ENCODE measurements at places on chromosomes 3 and 15.

DNA sequence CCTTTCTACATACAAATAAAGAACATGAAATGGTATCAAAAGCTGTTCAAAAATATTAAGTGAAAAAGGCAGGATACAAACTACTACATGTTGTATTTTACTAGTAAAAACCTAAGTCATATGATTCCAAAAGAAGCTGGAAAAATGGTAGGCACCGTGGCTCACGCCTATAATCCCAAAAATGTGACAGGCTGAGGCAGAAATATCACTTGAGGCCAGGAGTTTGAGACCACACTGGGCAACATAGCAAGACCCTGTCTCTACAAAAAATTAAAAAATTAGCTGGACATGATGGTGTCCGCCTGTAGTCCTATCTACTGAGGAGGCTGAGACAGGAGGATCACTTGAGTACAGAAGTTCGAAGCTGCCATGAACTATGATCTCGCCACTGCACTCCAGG lies 1.7 kb downstream of the EMC7 start:
- no peak for DNase-seq

DNA sequence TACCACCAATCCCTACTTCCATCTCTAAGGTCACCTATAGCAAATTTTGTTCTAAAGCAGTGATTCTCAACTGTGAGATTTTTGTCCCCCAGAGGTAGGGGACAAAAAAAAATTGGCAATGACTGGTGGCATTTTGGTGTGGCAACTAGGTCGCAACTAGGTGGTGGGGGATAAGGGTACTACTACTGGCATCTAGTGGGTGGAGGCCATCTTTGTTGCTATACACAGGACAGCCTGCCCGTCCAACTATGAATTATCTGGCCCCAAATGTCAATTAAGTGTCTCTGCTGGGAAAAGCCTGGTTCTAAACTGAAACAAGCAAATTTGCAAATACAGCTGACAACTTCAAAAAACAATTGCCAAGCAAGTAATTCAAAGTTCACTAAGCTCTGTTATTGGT lies 1.4 kb downstream of the MTMR10 start:
- DNase-seq, result no peak

DNA sequence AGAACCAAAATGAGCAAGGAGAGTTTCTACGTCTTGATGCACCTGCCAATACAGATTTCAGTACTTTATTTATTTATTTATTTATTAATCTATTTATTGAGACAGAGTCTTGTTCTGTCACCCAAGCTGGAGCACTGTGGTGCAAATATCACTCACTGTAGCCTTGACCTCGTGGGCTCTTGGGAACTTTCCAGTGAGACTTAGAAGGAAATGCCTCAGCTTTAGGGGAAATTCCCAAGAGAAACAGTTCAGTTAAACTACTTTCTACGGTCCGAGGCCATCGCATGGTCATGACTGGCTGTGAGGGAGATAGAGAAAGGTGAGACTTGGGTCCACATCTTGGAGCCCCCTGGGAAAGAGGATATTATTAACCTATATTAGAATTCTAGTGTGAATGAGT lies 47.0 kb upstream of the HERC1 start:
- no peak for DNase-seq

GRCh38 chr15:87080547-87080946 lies 1000.9 kb downstream of the AGBL1 start:
- DNase-seq, result no peak

GRCh38 chr15:63233667-63234423 lies 43.6 kb upstream of the APH1B start:
- peak; percentile 66 for DNase-seq

DNA sequence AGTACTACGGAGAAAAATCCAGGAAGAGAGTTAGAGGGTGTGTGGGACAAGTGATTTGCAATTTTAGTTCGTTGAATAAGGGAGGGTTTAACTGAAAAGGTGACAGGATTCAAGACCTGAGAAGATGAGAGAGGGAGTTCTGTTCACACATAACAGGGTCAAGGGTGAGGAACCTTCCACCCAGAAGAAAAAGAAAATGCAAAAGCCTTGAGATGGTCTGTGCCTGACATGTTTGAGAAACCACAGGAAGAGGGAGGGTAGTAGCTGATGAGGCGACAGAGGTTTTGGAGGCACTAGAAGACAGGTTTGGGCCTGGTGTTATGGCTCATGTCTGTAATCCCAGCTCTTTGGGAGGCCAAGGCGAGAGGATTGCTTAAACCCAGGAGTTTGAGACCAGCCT lies 591 bp upstream of the SLC25A20 start:
- no peak for DNase-seq

DNA sequence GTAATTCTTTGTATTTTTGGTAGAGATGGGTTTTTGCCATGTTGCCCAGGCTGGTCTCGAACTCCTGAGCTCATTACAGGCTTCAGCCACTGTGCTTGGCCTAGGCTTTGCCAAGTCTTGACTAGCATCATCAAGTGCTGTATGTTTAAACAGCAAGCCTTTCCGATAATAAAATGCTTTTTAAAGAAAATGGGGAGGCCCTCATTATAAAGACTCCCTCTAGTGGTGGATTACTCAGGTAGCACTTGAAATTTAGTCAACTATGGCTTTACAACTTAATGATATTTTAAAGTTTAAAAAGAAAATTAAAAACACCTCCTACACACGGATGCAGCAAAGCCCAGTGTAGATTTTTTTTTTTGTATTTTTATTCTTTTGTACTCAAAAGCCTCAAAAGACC lies 213.6 kb downstream of the GAP43 start:
- DNase-seq, result peak; percentile 52

DNA sequence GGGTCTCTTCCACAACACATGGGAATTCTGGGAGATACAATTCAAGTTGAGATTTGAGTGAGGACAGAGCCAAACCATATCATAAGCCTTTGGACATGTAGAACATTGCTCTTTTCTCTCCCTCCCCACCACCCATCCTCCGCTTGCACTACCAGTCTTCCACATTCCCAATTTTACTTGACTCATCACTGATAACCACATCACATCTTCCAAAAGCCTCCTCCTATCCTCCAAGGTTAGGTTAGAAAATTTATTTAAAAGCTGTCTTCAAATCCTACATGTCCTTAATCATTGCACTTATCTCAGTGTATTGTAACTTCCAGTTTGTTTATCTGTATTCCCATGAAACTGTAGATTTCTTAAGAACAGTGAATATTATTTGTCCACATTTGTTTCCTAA lies 10.4 kb downstream of the ZBED2 start:
- DNase-seq, result no peak

DNA sequence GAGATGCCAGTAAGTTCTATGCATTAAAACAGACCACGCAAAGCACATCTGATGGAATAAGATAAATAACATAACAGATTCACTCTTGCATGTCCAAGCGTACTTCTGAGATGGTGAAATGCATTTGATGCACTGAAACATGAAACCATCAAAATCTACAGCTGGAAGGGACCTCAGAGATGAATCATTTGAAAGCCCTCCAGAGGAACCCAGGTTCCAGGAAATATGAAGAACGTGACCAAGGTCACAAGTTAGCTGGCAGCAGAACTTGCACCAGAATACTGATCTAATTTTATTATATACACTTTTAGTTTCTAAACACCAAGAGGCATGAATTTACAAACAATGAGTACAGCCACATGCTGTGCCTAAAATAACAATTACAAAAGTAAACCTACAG lies 957.1 kb downstream of the FHIT start:
- DNase-seq, result no peak

DNA sequence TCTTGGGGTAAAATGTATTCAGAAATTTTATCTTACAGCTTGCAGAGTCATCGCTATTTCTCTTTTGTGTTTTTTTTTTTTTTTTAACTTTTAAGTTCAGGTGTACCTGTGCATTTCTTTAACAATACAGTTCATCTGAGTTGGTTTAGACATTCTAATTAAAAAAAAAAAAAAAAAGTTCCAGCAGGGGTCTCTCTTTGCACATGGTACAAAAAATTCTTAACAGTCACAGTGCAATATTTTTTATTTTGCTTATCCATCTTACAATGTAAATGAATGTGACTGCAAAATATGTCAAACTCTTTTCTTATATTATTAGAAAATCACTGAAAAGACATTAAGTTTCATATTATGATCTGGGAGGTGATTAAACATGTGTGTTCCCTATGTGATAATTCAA lies 47.5 kb upstream of the SLC9A9 start:
- peak; percentile 32 for DNase-seq

- peak; percentile 80 for DNase-seq
These were observed 236.2 kb upstream of the THBS1 start for GRCh38 chr15:39344662-39345141.

DNA sequence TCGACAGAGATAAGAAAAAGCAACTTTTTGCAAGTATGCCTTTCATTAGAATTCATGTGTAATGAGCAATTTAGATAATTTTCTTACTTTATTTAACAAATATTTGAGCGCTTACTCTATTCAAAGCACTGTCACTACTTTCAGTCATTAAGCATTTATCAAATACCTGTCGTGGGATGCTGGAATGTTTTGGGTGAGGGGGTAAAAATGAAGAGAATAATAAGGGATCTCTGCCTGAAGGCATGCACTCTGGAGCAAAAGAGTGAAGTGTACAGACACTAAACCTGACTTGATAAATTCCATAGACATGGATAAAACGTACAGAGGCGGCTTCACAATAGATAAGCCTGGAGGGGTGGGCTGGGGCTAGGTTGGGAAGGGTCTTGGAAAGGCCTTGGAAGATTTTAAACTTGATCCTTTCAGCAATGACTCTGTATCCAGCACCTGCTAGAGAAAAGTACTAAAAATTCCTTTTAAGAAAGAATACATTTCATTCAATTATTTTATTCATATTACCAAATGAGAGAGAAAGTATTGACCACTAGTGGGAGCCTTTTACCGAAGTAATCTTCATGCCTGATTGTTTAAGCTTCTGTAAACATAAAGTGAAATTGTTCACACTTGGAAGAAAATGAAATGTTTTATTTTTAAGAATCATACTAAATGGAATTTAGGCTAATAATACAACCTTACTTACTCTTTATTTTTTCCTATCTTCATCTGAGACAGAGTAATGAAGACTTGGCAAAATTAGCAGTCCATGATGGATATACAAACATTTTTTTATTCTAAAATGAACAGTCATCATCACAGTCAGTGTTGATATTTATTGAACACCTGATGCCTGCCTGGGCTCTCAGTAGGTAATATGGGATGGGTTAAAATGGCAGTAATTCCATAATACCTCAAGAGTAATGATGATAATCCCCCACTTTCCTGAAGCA lies 113.2 kb downstream of the PPP2R3A start:
- peak; percentile 49 for DNase-seq

DNA sequence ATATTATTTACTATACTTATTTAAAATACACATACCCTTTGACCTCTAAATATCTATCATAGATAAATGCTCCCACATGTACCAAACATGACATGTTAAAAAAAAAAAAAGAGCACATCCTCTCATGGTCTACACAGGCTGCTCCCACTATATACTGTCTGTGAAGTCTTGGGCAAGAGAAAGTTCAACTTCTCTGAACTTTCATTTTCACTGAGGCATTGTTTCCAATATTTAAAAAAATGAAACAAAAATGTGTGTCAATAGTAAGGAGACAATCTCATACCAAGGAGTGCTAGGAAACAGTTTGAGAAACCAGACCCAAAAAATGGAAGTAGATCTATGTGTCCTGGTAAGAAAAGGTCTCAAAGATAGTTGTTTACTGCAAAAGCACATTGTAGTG lies 29.3 kb downstream of the SLC4A7 start:
- DNase-seq, result no peak

DNA sequence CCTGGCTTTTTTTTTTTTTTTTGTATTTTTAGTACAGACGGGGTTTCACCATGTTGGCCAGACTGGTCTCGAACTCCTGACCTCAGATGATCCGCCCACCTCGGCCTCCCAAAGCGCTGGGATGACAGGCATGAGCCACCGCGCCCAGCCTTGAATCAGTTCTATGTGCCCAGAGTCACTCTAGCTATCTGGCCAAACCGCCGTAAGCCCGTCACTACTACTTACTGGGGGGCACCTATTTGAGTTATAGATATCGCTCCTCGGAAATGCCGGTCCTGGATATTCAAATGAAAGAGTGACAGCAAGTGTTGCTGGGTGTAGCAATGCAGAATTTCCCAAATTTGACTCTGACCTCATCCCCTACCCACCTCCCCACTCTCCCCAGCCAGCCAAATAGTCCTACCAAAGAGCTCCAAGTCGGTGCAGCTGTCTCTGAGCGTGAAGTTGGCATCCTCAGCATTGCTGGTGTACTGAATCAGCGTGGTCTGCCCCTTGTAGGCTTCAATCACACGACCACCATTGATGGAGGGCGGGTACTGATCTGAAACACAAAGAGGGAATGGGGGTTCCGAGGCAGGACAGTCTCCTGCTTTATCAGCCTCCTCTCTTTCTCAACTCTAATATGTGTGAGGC lies 38.1 kb downstream of the MUC20 start:
- DNase-seq, result no peak

DNA sequence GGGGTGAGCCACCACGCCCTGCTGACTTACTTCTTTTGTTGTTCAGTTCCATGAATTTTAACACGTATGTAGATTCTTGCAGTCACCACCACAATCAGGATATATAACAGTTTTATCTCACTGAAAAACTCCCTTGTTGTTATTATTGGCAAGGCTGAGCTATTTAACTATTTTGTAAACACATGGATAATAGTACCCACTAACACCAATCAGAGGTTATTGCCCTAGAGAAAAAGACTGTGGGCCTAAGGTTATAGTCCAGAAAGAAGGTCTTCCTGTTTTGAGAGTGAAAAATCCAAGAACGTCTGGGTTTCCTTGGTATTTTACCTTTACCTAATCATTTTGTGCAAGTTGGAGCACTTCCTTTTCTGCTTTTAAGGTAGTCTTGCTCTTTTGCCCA lies 9.5 kb downstream of the ZWILCH start:
- no peak for DNase-seq

DNA sequence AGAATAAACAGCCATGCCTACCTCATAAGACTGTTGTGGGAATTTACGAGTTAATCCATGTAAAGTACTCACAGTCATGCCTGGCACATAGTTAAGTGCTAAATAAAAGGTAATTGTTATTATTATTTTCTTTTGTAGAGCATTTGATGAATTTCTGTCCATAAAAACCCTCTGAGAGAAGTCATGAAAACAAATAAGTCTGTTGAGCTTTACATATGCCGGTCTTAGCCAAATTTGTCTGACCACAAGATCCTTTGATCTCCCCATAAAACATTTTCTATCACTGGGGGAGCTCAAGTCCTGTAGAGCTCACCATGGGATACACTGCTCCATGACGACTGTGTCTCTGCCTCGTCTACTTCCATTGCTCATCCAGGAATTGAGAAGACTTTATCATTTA lies 114.0 kb downstream of the MAGI1 start:
- DNase-seq, result no peak

- no peak for DNase-seq
These were observed 180.7 kb upstream of the TTC14 start for GRCh38 chr3:180421221-180421620.

DNA sequence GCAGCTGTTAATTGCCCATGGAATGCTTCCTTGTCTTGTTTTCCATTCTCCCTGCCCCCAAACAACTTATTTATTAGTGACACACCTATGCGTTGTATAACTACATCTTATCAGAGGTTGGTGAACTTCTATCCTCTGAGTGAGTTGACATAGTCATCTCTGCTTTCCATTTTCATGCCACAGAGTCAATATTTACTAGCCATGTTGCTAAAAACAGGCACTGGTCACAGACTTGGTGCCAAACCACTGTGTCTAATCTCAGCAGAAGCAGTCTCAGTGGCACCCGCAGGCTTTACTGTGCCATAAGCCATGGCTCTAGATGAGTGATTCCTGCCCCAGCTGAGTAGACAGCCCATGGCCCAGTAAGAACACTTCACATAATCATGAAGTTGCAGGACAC lies 26.5 kb downstream of the DAPK2 start:
- DNase-seq, result no peak
